ENCODE measurements at places on chromosomes 4 and X. TPM values are rescaled to one million over a fixed set of nuclear protein-coding genes. Genes with fewer than 3 reads are reported as not detected.
A peak's percentile ranks its signal among the peaks of the same experiment; 100 is the strongest.

Gene NAA11
- not detected for total RNA-seq

DNA sequence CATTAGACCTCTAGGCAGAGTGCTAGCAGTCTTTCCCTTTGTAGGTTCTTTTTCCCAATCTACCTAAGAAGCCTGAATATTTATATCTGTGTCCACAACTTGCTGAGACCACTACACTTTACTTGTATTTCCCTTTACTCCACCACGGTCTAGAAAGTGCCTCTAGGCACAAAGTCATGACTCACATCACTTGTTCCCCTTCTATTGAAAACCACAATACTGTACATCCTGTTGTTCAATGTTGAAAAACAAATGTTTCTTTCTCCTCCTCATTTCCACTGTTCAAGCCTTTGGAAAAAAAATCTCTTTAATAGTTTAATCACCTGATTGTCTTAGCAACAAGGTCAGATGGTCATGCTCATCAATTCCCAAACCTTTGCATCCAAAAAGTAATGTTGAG is 326.7 kb downstream of the GUCY2F start:
- no peak for DNase-seq

DNA sequence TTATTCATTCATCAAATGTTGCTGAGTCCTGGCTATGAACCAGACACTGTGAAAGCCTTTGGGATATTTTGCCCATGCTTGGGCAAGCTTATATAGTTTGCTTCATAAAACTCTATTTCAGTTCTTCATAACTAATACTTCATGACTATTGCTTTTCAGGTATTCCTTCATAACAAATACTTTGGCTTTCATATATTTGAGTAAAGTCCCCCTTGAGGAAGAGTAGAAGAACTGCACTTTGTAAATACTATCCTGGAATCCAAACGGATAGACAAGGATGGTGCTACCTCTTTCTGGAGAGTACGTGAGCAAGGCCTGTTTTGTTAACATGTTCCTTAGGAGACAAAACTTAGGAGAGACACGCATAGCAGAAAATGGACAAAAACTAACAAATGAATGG is 1.7 kb upstream of the AFP start:
- DNase-seq = no peak

Gene SLC49A3
- not detected for total RNA-seq

- no peak for DNase-seq
Observed at GRCh38 chr4:170773709-170774273, 684.0 kb upstream of the AADAT start.

Gene PABPC4L
- not detected for total RNA-seq

- DNase-seq = no peak
Observed at GRCh38 chr4:143352720-143353119, 16.0 kb downstream of the GAB1 start.

GRCh38 chr4:22072726-22073125 is 124.2 kb upstream of the KCNIP4 start:
- no peak for DNase-seq

Gene BANK1
- 0.05 TPM for total RNA-seq

Gene LPAR4
- not detected for total RNA-seq

GRCh38 chr4:137896221-137896737 is 345.9 kb downstream of the SLC7A11 start:
- DNase-seq = no peak

DNA sequence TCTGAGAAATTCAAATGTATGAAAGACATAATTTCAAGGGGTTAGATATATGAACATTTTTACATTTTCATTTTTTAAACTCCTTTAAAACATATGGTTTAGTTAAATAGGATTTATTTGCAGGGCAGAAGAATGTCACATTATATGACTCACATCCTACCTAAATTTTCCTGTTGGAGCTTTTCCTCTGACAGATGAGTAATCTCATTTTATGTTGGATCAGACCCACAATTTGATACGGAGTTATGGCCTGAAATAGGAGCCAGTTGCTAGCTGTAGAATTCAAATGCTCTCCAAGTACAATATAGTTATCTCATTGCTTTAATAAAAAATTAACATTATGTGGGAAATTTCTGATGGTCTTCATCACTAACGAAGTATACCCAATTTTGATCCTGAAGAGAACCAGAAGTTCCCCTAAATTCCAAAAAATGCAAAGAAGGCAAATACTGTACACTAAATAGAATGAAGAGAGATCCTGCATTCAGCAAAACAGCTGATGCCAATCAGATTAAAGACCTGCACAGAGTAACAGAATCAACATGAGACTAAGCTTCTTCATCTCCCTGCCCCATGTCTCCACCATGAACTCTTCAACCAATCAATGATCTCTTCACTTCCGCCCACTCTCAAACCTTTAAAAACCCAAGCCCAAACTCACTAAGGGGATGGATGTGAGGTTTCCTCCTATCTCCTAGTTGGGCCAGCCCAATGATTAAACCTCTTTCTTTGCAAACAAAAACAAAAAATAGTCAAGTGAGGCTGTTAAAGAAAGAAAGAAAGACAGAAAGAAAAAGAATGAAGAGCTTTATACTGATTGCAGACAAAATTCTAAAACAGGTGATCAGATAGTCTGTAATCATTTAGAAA is 10.9 kb upstream of the EXOSC9 start:
- DNase-seq = no peak

Gene ABLIM2
- 2.3 TPM for total RNA-seq

- DNase-seq = peak; percentile 26
Observed at GRCh38 chrX:50081282-50081889, 119.4 kb downstream of the AKAP4 start.

GRCh38 chr4:2186133-2186864 is 55.6 kb downstream of the HAUS3 start:
- DNase-seq = peak; percentile 25

Gene PPP4R3C
- not detected for total RNA-seq

- DNase-seq = no peak
Observed at GRCh38 chr4:25879991-25880651, 17.3 kb upstream of the SEL1L3 start.

DNA sequence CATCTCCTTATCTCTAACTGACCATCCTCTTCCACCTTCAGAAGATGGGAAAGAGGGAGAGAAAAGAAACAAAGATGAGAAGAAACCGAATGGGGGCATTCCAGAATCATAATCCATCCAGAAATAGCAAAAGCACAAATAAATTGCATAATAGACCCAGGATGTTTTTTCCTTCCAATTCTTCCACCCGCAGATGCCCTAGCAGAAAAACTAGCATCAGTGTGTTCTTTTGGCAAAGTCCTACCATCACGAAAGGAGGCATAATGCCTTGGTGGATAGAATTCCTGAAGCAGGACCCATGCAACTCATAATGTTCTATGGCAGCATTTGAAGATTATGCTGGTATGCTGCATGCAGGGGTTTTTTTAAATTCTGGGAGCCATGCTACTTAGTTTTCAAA is 279.2 kb downstream of the PPP3CA start:
- DNase-seq = no peak

- no peak for DNase-seq
Observed at GRCh38 chr4:17272154-17272553, 239.7 kb downstream of the QDPR start.

Gene F8A3
- total RNA-seq = 1.0 TPM

DNA sequence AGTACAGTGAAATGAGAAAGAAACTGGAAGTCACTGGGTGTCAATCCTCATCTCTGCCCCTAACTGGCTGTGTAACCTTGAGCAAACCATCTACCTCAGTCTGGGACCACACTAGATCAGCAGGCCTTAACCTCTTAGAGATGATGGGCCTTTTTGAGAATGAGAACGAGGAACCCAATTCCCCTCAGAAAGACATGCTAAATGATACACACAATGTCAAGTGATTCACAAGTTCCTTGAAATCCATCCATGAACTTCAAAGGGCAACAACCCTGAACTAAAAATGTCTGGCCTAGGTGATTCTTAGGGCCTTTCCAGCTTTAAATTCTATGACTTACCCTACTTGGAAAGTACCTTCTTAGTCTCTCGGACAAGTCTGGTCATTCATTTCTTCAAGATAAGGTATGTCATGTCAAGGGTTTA is 47.4 kb downstream of the ACSL4 start:
- no peak for DNase-seq

GRCh38 chr4:37188100-37188499 is 56.4 kb upstream of the NWD2 start:
- DNase-seq = no peak

DNA sequence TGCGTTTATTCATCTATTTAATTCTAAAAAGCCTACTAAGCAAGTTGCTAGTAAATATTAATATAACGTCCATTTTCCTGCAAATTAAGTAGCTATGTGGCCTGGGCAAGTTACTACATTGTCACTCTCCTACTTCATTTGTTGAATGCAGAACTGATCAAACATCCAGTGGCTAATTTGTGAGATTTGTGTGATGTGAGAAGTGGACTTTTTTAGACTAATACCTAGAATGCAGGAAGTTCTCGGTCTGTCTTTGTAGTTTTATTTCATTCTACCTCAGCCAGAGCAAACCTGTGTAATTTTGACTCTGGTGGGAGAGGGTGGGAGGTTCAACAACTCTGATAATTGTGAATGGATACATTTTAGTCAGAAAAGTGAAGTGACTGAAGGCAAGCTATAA is 840 bp downstream of the GUF1 start:
- no peak for DNase-seq

Gene MAGEA8
- total RNA-seq = not detected
